ENCODE measurements at places on chromosomes 3 and 15. TPM values are rescaled to one million over a fixed set of nuclear protein-coding genes. Genes with fewer than 3 reads are reported as not detected.

Gene GNAT1
- polyA plus RNA-seq: not detected

Gene DUOXA2
- polyA plus RNA-seq: not detected

Gene UCN2
- not detected for polyA plus RNA-seq

Gene CMC1
- 16.4 TPM for polyA plus RNA-seq

Gene GPR87
- not detected for polyA plus RNA-seq

Gene XCR1
- polyA plus RNA-seq: not detected

Gene MCF2L2
- polyA plus RNA-seq: 1.8 TPM

Gene FGD5
- polyA plus RNA-seq: 2.6 TPM

Gene PRR20G
- polyA plus RNA-seq: not detected

Gene NEK10
- polyA plus RNA-seq: 0.42 TPM

Gene NLGN1
- polyA plus RNA-seq: 0.49 TPM

Gene BUB1B
- 0.09 TPM for polyA plus RNA-seq

Gene CMTM8
- polyA plus RNA-seq: 11.0 TPM

Measured in pancreas (tissue), 10 donors.